Cerebellar nuclear complex (tissue), 1 donor: ENCODE measurements at places on chromosomes 4 and X.

GRCh38 chr4:1590244-1590643 lies 93.9 kb downstream of the FAM53A start:
- DNase-seq: no peak

DNA sequence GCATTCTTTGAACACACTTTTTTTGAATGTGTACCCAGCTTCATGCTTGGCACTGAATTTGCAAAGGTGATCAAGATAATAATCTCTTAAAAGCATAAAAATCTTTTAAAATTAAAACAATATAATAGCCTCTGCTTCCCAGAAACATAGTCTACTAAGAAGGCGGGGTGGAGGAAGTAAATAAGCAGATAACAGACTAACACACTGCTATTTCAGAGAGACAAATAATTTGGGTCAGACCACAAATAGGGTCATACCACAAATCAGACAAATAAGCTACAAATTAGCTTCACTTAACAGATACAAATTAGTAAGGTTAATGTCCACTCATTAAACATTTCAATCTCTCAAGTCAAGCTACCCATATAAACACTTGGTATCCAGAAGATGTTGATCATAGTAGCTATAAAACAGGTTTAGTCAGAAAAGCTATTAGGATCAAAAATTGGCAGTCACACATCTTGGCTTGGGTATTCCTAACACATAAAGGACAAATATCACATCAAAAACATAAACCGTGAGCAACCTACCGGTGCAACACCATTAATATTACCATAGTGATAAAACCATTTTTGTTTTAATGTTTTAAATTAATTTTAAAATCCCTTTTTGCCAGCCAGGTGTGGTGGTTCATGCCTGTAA lies 47.3 kb downstream of the PPP3CA start:
- no peak for DNase-seq

DNA sequence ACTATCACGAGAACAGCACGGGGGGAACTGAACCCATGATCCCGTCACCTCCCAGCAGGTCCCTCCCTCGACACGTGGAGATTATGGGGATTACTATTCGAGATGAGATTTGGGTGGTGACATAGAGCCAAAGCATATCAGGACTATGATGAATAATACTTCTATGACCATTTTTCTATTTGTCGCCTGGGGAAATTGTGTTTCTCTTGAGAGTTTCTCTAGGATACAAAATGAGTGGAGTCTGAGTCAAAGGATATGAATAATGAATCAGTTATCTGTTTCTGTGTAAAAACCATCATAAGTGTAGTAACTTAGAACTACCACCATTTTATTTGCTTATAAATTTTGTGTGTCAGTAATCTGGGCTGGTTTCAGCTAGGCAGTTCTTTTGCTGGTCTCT lies 533.0 kb upstream of the ARX start:
- DNase-seq: no peak

- no peak for DNase-seq
Observed at GRCh38 chr4:113157086-113157857, 107.8 kb downstream of the ANK2 start.

DNA sequence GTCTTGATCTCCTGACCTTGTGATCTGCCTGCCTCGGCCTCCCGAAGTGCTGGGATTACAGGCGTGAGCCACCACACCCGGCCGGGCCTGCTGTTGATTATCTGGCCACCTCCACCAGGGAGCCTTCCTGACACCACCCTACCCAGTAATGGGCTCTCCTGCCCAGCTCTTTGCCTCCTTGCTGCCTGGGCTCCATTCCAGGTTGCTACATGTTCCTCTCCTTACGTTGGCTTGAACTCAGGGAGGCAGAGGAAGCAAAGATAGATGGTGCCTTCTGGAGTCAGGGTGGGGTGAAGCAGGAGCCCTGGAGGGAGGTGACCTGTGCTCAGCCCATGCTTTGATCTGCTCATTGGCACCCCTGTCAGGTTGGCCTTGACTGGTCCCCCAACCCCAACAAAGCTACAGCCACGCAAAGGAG lies 26.3 kb downstream of the FLNA start:
- no peak for DNase-seq

DNA sequence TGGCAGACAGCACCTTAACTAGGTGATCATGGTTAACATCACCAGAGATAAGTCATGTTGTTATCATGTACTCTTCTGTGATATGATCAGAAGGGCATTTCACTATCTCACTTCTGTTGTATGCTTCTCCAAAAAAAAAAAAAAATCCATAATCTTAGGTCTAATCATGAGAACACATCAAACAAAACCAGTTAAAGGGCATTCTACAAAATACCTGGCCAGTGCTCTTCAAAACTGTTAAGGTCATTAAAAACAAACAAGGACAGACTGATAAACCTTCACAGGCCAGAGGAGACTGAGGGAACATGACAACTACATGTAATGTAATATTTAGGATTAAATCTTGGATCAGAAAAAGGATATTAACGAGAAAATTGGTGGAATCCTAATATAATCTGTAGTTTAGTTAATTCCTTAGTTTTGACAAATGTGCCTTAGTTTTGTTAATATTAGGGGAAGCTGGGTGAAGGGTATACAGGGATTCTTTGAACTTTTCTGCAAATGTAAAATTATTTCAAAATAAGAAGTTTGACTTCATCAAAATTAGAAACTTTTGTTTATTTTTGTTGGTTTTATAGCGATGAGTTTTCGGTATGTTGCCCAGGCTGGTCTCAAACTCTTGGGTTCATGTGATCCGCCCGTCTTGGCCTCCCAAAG lies 18.0 kb downstream of the RBM10 start:
- no peak for DNase-seq

GRCh38 chr4:132384709-132385108 lies 764.4 kb upstream of the PCDH10 start:
- DNase-seq: no peak

- no peak for DNase-seq
Observed at GRCh38 chrX:107758231-107758766, 17.3 kb downstream of the TSC22D3 start.

DNA sequence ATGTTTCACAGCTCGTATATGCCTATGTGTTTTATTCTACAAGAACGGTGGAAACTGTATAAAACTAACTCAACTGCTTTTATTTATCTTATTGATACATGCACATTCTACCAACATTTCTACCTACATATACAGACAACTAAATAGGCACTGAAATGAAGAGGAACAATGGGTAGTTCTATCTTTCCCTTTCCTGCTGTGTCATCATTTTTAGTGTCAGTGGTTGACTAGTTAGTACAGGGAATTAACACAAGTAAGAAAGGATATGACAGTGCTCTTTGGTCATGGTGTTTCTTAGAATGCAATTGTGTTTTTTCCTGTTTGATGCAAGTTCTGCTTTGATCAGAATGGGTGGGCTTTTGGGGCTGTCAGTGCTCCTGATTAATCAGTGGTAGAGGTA lies 293.8 kb upstream of the CTSO start:
- DNase-seq: no peak

DNA sequence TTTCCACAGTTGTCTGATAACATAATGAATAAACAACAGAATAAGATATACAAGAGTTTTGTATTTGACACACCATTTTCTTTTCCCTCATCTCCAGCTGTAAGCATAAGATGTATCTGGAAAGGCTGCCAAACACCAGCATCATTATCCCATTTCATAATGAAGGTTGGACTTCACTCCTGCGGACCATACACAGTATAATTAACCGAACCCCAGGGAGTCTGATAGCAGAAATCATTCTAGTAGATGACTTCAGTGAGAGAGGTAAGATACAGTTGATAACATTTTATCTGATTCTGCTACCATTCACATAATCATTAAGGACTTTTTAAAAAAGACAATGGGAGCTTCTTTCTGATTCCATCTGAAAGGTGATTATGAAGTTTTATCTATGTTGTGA lies 535.2 kb downstream of the GALNTL6 start:
- DNase-seq: no peak

DNA sequence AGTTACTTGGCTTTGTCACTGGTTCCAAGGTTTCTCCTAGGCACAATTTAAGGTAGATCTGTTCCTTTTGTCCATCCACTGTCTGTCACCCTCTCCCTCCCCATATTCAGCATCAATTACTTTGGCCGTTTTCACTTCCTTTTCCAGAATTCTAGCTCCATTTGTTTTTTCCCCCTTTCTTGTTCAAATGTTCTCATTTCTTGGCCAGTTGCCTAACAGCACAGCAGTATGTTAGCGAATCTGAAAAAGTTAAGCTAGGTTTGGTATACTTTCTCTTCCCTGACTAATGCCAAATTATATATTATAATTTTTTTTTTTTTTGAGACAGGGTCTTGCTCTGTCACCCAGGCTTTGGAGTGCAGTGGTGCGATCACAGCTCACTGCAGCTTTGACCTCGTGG lies 409.1 kb upstream of the TEX13C start:
- no peak for DNase-seq

DNA sequence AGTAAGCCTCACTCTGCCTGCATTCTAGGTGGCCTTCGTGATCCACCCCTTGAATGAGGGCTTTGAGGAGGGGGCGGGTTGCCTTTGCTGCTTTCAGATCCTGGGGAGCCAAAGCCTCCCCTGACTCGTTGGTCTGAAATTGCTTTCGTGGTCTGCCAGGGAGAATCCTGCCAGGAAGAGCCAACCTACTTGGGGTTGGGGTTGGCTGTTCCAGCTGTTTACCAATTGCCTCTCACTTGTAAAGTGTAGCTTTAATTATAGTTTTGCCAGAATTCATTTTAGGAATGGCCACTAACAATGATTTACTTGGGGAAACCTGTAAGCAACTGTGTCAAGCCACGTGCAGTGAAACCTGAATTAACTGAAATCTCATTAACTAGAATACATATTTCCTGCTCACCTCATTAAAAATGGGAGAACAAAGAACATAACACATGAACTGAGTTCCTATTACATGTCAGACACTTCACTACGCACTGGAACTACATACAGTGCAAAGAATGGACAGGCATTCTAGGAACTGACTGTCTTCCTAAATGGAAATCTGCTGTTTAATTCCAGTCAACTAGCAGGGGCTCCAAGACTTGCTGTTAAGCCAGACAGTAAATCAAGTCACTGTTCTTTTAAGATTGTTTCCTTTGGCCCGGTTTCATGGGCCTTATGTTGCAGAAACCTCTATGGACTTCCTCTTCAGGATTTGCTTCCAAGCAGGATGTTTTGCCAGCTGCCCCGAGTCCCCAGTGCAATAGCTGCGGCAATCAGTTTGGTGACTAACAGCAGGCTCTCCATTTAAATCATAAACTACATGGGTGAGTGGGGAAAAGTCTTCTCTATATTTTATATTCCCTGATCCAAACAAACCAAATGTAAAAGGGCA lies 16.4 kb upstream of the NKRF start:
- no peak for DNase-seq

DNA sequence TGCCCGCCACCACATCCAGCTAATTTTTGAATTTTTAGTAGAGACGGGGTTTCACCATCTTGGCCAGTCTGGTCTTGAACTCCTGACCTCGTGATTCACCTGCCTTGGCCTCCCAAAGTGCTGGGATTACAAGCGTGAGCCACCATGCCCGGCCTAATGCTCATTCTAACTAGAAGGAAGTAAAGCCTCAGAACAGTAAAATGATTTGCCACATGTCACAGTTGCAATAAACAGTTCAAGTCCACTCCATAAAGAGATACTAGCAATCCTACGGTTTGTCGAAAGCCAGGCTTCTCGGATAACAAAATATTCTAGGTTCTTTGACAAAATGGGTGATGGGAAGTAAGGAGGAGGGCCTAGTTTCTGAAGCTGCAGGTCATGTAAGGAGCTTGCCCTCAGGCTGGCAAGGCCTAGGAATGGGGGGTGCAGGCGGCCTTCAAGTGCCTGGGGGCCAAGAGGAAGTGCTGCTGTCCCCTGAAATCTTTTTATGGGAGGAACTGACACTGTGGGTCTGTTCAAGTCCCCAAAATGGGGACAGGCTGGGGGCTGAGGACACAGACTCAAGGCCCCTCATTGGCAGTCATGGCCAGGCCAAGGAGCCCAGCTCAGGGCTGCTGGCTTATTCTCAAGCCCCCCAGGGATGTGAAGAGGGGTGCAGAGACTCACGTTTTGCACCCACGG lies 31.8 kb upstream of the ACSL1 start:
- no peak for DNase-seq

DNA sequence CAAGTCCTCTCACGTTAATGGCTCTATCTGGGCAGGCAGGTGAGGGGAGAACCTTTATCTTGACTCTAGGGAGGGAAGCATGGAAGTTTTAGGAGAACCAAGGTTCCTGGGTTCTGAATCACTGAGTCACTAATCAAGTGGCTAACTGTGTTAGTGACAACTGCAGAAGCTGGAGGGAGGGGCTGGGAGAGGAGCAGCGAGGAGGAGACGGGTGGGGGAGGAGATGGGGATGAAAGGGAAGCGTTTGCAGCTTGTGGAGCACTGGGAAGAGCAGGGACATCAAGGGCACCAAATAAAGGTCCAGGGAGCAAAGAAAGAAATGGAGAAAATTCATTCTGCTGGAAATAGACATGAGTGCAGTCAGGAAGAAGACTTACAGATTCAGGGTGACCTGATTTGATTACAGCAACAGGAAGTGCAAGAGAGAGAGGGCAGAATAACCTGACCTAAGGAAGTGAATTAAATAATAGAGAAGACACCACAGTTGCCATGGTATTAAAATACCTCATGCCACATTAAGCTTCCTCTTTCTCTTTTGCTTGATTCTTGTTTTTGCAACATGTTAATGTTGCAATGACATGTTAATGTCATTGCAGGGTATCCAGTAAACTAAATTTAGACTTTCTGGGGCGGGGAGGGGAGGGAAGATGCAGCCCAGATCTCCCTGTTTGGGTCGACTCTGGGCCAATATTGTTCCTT lies 4.5 kb upstream of the SETD7 start:
- no peak for DNase-seq

GRCh38 chr4:188960411-188961093 lies 821.3 kb downstream of the TRIML1 start:
- no peak for DNase-seq

DNA sequence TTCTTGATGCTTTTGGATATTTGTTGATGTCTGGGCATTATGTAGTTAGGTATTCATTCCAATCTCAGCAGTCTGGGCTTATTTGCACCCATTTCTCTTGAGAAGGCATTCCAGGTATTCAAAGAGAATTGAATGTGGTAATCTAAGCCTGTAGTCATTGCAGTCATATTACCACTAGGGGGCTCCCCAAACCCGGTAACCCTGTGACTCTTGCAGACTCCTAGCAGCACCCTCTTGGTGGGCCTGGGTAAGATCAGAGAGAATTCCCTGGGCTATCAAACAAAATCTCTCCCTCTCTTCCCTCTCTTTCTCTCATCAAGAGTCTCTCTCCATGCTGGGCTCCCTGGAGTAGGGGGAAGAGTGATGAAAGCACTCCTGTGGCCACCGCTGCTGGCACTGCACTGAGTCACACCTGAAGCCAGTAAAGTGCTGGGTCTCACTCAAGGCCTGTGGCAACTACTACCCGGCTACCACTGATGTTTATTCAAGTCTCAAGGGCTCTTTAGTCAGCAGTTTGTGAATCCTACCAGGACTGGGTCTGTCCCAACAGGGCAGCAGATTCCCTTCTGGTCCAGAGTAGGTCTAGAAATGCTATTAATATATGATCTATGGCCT lies 187.7 kb upstream of the NUDT10 start:
- no peak for DNase-seq

- no peak for DNase-seq
Observed at GRCh38 chr4:181659202-181659601, 584.0 kb upstream of the TENM3 start.

- no peak for DNase-seq
Observed at GRCh38 chrX:55379396-55379795, 72.5 kb upstream of the MAGEH1 start.
